ENCODE measurements at places on chromosomes 13 and 19.

DNA sequence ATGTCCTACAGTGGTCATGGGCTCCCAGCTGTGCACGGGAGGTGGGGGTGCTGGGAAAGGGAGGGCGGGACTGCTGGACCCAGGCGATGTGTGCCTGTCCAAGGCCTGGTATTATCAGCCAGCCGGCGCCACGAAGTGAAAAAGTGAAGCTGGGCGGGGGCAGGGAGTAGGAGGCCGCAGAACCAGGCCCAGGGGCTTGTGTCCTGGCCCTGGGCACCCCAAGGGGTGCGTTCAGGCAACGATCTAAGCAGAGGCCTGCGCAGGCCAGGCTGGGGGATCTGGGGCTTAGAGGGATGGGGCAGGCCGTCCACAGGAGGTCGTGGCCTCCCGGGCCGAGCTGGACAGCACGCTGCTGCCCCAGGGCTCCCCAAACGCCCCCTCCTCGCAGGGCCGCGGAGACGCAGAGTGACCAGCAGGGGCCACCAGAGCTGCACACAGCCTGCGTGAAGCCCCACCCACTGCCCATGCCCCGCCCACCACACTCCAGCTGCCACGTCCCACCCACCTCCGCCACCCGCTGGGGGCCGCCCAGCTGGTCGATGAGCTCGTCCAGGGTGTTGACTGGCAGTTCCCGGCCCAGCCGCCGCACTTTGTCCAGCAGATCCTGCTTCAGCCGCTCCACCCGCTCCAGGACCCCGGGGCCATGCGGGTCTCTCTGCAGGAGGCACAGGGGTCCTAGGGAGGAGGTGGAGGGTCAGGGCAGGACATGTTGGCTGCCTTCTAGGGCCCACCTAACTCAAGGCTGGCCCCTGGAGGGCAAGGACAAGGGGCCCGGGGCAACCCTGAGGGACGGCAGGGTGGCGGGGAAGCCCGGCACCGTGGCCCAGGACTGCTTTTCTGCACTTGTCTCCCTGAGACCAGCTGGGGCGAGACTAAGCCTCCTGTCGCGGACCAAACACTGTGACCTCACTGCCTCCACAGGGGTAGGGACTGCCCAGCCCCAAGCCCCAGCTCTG lies 9.5 kb downstream of the GPX4 start:
- DNase-seq = peak; percentile 92

- no peak for DNase-seq
Observed at GRCh38 chr13:106628936-106629659, 61.2 kb upstream of the ARGLU1 start.

- DNase-seq = no peak
Observed at GRCh38 chr19:51135986-51136762, 5.9 kb upstream of the SIGLEC7 start.

GRCh38 chr19:9427941-9428340 lies 7.4 kb downstream of the ZNF266 start:
- DNase-seq = no peak

- DNase-seq = no peak
Observed at GRCh38 chr19:55670280-55671053, 4.6 kb upstream of the EPN1 start.

DNA sequence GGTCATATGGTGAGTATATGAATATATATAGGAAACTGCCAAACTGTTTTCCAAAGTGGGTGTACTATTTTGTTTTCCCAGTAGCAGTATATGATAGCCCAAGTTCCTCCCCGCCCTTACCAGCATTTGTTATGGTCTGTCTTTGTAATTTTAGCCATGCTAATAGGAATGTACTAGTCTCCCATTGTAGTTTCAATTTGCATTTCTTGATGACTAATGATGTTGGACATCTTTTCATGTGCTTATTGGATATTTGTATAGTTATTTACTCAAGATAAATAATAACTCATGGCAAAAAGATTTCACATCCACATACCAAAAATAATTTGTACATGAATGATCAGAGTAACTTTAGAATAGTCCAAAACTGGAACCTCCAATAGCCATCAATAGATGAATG lies 75.3 kb upstream of the SERP2 start:
- DNase-seq = no peak

GRCh38 chr19:17860993-17861360 lies 1.3 kb downstream of the RPL18A start:
- no peak for DNase-seq

DNA sequence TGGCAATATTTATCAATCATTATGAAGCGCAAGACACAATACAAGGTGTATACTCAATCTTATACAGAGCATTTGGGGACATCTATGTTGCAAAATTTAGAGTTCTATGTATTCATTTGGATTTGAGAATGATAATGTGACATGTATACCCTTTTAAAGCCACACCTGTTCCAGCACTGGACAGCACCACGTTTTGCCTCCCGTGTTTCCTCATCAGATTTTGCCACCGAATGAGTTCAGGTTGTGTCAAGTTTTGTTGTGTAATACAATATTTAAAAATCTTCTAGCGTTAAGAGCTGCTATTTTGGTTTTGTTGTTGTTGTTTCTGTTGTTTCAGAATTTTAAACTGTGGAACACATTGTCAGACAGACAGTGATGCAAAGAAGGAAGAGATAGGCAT lies 568.3 kb upstream of the GPC6 start:
- no peak for DNase-seq

GRCh38 chr13:100827489-100828176 lies 153.0 kb upstream of the TMTC4 start:
- no peak for DNase-seq

GRCh38 chr13:98987275-98987674 lies 9.4 kb upstream of the DOCK9 start:
- DNase-seq = no peak

GRCh38 chr13:62250501-62251201 lies 835.0 kb upstream of the PCDH20 start:
- no peak for DNase-seq

DNA sequence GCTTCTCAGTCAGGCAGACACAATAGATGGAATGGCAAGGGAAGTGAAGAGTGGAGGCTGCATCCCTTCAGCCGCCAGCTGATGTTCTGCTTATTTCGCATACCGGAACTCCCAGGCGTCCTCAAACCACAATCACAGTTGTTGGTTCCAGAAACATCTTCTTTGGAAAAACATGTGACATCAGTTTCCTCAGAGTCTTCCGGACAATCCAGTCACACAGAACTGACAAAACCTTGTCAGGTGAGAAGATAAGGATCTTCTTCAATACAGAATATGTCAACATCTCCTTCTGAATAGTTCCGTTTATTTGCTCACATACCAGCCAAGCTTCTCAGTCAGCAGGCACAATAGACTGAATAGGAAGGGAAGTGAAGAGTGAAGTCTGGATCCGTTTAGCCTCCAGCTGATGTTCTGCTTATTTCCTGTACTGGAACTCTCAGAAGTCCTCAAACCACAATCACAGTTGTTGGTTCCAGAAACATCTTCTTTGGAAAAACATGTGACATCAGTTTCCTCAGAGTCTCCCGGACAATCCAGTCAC lies 45.1 kb upstream of the CEACAM21 start:
- no peak for DNase-seq

- no peak for DNase-seq
Observed at GRCh38 chr13:94112227-94112626, 367.3 kb downstream of the DCT start.

DNA sequence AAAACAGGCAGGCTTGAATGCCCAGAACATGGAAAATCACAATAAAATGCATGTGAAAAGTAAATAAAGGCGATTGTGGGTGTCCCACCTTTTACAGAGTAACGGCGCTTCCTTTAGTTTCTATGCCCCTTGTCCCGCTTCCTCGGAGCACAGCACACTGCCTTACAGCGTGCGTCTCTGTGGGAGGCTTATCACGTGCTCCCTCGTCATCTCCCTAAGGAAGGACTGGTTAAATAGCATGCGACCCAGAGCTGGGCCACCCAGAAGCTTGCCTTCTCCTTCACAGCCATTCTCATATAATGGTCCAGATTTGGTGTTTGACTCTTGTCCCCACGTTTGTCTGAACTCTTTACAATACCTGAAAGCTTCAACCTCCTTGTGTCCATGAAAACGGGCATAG lies 56.6 kb downstream of the LIG4 start:
- DNase-seq = no peak

GRCh38 chr13:50917572-50917971 lies 8.0 kb downstream of the RNASEH2B start:
- no peak for DNase-seq

DNA sequence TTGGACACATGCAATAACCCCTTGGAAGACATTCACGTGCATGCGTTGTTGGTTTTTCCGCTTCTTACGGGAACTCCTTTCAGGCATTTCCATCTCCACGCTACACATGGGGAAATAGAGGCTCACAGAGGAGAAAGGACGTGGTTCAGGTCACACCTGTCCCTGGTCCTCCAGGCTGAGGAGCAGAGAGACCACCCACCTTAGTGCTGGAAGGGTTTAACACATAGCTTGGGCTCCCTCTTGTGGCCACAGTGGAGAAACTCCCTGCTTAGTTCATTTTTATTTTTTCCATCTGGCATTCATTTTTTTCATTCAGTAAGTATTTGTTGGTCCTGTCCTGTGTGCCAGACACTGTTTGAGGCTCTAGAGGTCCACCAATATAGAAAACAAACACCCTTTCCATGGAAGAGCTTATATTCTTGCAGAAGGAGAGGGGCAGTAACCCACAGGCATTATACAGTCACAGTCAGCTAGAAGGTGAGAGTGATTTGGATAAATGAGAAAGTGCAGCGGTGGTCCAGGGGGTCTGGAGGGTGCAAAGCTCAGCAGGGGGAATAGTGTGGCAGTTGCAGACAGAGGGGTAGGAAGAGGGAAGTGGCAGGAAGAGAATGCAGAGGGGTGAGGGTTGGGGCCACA lies 24.2 kb upstream of the TTYH1 start:
- no peak for DNase-seq

GRCh38 chr13:97353927-97354675 lies 79.9 kb upstream of the RAP2A start:
- no peak for DNase-seq

DNA sequence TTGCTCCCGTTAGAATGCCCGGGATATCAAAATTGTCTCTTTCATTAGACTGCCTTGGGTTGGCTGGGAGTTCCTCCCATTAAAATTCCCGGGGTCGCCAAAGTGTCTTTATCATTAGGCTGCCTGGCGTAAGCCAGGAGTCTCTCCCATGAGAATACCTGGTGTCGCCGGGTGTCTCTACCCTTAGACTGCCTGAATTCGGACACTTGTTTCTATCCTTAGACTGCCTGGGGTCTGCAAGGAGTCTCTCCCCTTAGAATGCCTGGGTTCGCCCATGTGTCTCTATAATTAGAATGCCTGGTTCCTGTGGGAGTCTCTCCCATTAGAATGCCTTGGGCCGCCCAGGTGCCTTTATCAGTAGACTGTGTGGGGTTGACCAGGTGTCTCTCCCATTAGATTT lies 1538.2 kb downstream of the UQCRFS1 start:
- DNase-seq = no peak

GRCh38 chr13:99281811-99282263 lies 23.7 kb upstream of the GPR18 start:
- DNase-seq = peak; percentile 66

DNA sequence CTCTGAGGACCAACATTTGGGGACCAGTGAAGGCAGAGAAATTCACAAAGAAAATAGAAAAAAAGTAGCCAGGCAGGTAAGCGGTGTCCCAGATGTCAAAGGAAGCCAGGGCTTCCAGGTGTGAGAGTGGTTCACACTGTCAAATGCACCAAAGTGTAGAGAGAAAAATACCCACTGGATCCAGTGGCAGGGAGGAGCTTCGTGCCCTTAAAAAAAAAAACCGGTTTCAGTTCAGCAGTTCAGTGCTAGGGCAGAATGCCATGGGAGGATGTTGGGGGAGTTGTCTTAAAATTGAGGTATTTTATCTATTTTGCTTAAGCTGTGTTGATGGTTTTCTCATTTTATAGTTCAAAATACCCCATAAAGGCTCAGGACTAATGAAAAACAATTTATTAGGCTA lies 47.8 kb upstream of the C1QTNF9 start:
- no peak for DNase-seq

- peak; percentile 97 for DNase-seq
Observed at GRCh38 chr19:10106100-10106936, at the start of gene PPAN. TSS of gene PPAN (plus strand) at chr19:10106362. CDS start at chr19:10106395, 33 bp downstream.

DNA sequence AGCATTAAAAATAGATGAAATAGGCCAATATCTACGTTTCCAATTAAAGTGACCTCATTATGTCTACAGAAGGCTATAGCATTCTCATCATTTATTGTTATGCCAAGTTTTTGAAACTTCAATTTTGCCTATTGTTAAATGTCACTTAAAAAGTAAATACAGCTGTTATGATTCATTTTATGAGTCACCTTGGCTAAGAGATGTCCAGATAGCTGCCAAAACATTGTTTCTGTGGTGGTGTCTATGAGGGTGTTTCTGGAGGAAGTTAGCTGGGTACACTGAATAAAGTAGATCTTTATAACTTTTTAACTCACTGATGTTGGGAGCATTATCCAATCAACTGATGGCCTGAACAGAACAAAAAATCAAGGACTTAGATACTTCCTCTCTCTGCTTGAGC lies 1209.7 kb upstream of the PCDH9 start:
- DNase-seq = no peak

GRCh38 chr13:66700117-66700601 lies 530.0 kb downstream of the PCDH9 start:
- no peak for DNase-seq

DNA sequence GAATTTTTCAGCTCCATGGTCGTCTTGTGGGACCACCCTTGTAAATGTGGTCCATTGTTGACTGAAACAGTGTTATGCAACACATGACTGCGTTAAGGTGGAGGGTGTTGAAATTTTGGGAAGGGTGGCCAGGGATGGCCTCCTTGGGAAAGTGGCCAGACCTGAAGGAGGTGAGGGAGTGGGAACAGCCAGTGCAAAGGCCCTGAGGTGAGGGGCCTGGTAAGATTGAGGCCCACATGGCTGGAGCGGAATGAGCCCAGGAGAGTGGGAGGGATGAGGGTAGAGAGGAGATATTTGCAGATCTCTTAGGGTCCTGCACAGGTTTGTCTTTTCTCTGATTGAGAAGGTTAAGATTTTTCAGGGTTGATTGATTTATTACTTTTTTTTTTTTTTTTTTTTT lies 18.2 kb downstream of the SIPA1L3 start:
- no peak for DNase-seq

DNA sequence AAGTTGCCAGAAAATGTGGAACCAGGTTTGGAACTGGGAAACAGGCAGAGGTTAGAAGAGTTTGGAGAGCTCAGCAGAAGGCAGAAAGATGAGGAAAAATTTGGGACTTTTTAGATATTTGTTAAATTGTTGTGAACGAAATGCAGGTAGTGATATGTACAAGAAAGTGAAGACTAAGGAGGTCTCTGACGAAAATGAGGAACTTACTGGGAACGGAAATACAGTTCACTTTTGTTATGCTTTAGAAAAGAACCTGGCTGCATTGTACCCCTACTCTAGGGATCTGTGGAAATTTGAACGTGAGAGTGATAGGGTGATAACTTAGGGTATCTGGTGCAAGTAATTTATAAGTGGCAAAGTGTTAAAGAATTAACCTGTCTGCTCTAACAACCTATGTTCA lies 632.4 kb downstream of the SLITRK5 start:
- DNase-seq = no peak

- DNase-seq = no peak
Observed at GRCh38 chr19:55352040-55352439, 2.5 kb downstream of the COX6B2 start.

GRCh38 chr13:113770937-113771336 lies 11.9 kb downstream of the TMEM255B start:
- DNase-seq = no peak

Data from gastrocnemius medialis (tissue), 4 donors.